Eye (tissue), 1 donor: ENCODE measurements at places on chromosomes 5 and 9.

GRCh38 chr9:70534471-70534870 is 120.0 kb upstream of the KLF9 start:
- no peak for DNase-seq

DNA sequence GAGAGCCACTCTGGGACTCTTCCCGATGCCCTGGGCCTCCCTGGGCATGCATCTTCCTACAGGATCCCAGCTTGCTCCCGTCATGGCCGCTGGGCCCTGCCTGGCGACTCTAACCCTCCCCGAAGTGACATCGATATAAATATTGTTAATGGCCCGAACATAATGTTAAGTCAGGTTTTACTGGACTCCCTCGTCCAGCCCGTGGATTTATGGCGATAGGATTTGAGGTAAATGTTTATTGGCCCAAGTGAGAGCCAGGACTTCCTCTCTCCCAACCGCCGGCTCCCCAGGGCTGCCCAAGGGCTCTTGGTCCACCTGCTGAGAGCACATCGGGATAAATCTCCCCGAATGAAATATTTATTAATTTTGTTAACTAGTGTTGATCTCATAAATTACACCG is 246.3 kb downstream of the PBX3 start:
- no peak for DNase-seq

DNA sequence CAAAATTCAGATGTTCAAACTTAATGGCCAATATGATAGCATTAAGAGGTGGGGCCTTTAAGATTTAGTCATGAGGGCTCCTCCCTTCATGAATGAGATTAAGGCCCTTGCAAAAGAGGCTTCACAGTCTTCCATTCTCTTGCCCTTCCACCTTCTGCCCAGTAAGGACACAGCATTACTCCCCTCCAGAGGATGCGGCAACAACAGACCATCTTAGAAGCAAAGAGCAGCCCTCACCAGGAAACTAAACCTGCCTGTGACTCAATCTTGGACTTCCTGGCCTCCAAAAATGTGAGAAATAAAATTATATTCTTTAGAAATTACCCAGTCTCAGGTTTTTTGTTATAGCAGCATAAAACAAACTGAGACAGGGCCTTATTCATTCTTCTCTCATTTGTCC is 8.2 kb downstream of the AP3B1 start:
- no peak for DNase-seq

- no peak for DNase-seq
Observed at GRCh38 chr5:96157077-96157780, 195.6 kb upstream of the ELL2 start.

DNA sequence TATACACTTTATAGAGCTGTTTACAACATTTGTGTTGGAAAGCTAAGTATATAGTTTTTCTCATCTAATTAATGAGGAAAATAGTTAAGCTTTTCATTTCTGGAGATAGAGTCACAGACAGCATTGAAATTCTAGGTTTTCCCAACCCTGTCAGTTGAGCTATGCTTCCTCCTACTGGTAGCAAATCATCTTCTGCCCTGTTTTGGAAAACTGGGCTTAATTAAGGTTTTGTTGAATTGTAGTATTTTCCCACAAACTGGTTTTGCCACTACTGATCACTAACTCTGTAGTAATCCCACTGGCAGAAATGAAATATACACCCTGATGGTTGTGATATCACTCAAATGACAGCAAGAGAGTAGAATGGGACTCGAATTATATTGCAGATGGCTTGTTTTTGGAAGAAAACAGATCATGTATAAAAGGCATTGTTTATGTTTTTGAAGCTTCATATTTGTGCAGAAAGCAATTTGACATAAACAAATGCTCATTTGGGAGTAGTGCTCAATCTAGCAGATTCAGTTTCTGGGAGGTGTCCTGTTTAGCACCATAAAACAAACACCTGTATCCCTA is 46.6 kb downstream of the CD180 start:
- peak; percentile 38 for DNase-seq

- no peak for DNase-seq
Observed at GRCh38 chr5:117461403-117461802, 886.8 kb upstream of the SEMA6A start.

GRCh38 chr5:38078161-38078560 is 180.2 kb upstream of the EGFLAM start:
- no peak for DNase-seq

DNA sequence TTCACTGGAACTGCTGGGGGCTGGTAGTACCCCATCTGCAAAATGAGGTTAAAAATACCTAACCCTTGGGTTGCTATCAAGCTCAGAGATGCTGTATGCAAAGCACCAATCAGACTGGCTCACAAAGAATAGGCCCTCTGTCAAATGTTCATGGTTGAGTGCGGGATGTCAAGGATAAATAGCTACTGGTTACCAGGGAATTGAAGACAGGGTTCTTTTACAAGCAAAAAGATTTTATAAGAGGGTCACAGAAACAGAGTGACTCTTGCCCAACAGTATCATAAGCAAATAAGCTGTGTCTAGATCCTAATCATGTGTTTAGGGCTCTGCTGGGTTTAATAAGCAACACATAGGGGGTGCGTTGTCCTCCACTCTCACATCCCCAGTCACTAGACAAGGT is 11.9 kb downstream of the SYK start:
- DNase-seq, result no peak

- DNase-seq, result no peak
Observed at GRCh38 chr5:131406975-131407638, 143.3 kb downstream of the CDC42SE2 start.

GRCh38 chr5:101174981-101175380 is 271.9 kb upstream of the ST8SIA4 start:
- DNase-seq, result no peak

DNA sequence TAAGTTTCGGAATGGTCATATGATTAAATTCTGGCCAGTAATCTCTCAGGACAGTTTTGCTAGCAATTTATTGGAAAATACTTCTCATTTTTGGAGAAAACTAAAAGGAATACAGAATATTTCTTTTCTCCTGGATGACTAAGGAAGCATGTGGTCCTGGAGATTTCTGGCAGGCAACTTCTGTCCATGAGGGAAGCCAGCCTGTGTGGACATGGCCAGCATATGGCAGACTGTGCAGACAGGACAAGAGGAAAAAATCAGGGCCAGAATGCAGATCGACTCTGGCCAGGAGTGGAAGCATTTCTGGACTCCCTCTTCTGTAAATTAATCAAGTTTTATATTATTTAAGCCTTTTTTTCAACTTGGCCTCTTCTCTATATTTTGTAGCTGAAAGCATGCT is 100.4 kb upstream of the CDH18 start:
- no peak for DNase-seq

- peak; percentile 15 for DNase-seq
Observed at GRCh38 chr5:164532235-164532900, 1026.9 kb downstream of the MAT2B start.

- DNase-seq, result no peak
Observed at GRCh38 chr9:1550636-1551035, 464.5 kb upstream of the SMARCA2 start.

GRCh38 chr9:22331533-22331932 is 115.1 kb upstream of the DMRTA1 start:
- DNase-seq, result no peak

DNA sequence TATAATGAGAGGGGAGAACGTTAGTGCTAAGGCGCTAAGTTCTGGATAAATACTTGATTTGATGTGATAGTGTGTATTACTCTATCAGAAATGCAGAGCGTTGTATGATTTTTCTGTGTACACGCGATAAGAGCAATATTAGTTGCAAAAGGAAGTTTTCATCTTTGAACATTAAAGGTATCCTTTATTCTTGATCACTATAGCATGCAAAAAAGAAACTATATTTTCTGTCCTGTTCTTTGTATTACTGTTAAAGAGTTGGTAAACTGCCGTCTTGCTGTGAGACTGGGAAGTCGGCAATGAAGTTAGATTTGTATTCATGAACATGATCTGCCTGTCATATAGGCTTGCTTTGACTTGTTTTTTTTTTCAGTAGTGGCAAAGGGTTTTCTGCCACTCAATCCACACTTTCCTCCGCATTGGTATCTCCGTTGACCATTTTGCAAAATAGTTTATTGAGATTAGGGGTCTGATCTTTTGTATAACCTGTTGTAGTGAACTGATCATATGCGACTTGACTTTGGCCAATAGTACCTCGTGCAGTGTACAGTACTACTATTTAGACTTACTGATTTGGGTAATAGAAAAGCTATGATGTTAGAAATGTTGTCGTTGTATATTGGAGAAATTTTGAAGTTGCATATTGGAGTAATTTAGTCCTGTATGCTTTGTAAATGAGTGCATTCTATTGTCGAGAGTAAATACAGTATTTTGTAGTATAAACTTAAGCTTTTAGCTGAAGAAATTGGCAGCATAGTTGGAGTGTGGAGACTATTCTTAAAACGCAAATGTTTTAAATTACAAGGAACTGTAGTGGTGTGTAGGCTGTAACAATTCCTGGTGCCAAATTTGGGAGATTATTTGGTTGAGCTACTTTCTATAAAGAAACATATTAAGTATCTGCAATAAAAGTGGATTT is 1.7 kb downstream of the DENND4C start:
- peak; percentile 60 for DNase-seq

DNA sequence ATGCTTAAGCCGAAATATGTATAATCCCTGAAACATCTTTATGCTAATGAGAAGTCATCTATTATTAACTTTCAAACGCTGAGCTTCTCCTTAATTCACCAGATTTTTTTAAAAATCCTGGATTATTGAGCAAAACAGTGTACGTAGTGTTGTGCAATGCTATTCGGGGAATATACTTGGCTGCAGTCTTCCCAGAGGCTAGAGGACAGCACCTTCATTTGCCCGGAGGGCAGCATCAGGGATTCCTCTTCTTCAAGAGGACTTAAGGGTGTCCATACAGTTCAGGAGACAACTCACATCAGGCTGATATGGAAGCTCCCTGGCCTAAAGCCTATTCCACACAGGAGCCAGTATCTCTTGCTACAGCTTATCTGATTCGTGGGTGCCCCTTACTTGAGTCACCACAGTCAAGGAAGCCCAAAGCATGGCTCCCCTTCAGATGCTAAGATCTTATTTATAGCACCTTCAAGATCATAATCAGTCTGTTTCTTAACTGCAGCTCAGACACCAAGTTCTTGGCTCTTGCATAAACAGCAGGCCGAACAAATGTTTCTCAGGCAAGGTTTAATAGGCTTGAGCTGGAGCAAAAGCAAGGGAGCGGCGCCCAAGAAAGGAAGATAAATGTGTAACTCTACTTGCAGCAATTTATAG is 29.4 kb downstream of the NUTM2F start:
- DNase-seq, result no peak

DNA sequence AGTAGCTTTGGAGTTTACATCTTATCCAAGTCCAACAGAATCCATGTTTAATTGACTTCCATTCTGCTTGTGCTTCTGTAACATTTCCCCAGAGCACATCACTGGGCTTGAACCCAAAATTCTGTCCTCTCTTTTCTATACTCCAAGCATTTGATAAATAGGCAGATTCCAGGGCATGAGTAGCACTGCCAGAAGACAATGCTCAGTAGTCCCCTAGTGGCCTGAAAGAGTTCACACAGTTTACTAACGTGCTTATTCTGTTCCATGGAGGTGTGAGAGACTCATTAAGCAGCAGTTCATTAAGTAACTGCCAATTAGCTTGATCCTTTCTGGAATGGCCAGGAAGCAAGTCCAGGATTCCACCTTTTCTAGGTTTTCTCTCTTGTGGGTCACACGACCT is 9.4 kb upstream of the GABRA6 start:
- no peak for DNase-seq

GRCh38 chr5:143691945-143692290 is 120.0 kb upstream of the HMHB1 start:
- no peak for DNase-seq

- peak; percentile 55 for DNase-seq
Observed at GRCh38 chr5:18113721-18114120, 479.5 kb downstream of the TAF11L14 start.

GRCh38 chr9:127021664-127022363 is 100.6 kb downstream of the ANGPTL2 start:
- peak; percentile 93 for DNase-seq

- DNase-seq, result peak; percentile 56
Observed at GRCh38 chr5:52878656-52879055, 90.9 kb downstream of the ITGA1 start.

DNA sequence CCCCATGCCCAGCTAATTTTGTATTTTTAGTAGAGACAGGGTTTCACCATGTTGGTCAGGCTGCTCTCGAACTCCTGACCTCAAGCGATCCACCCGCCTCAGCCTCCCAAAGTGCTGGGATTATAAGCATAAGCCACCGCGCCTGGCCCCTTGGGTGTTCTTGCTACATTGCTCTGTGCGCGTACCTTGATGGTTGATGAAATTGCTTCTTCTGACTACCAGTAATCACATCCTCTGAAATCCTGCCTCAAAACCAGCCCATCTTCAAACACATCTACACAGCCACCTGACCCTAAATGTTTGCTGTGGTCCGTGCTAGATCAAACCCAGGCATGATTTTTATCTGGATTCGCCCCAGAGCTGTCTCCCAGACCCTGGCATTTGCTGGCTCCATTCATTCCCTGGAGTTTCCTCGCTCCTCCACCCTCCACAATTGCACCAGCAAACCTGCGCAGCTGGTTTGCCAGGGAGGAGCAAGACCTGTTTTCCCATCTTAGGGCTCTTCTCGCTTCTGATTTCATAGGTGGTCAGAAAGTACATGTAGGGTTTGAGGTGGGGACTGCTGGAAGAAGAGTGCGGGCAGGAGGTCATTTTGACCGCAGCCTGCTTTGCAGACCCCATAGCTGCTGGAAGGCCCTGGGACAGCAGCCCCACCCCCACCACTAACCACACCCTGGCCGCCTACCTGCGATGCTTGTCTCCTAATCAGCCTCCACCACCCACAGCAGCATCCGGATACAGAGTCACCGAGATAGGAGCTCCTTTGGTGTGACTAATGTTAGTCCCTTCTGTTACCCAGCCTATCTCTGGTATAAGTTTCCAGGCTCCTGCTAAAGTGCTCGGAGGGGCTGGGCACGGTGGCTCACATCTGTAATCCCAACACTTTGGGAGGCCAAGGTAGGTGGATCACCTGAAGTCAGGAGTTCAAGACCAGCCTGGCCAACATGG is 22.7 kb downstream of the SWI5 start:
- no peak for DNase-seq

DNA sequence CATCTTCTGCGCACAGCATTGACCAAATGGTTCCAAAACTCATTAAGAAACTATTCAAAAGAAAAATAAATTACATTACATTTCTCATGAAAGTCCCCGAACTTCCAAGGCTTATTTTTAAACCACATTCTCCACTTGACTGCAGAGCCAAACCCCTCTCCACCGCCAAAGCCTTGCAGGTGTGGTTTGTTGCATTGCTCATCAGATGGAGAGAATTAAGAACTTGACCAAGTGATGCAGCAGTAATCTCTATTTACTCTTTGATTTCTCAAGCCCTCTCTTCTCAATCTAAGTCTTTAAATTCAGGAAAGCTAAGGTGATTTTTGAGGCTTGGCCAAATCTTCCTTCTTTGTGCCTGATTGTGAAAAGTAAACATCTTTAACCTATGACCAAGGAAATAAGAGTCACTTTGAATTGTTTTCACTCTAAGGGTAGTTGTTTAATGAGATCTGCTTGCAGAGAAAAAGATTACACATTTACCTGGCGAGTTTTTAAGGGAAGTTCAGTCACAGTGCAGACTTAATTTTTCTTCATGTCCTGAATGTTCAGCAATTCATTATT is 290.5 kb upstream of the ITGA1 start:
- no peak for DNase-seq

GRCh38 chr5:54760182-54760935 is 225.0 kb downstream of the ESM1 start:
- no peak for DNase-seq
